NCI-H187 treated with DMSO at 0.1 percent for 48 hours (cell line): ENCODE measurements at places on chromosomes 16 and 17.

DNA sequence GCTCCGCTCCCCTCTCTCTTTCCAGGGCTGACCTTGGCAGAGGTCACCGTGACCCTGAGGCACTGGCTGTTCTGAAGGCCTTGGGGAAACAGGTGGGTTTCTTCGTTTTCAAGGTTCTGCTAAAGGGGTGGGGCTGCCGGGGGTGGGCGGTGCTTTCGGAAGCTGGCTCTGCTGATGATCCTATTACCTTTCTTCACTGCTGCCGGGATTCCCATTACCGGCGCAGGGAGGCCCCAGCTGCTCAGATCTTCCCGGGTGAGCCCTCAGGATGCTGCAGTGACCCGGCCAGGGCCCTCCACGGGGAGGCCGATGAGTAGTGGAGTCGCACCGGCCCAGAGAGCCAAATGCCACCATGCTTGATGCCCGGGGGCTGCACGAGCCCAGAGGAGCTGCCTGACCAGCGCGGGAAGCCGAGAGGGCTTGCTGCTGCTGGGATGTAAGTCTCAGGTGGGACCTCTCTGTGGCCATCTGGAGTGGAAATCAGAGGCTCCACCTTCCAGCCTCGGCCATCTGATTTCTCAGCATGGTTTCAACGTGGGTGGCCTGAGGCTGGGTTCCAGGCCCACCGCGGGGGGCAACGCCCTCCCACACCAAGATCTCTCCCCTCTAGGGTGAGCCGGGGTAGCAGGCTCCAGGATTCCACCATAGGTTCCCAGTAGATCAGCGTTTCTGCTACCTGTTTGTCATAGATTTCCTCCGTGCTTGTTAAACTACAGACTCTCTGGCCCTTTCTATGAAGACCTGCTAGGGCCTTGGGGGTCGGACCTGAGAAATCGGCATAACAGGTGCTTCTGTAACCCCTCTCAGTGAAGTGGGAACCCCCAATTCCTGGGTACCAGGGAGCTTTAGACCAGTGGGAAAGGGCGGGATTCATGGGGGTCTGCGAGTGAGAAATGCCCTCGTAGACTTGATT, 21.6 kb upstream of the ADCY7 start:
- no peak for DNase-seq

- DNase-seq = no peak
Measured at GRCh38 chr17:82314012-82314726, 3.2 kb downstream of the CD7 start.

- no peak for DNase-seq
Measured at GRCh38 chr17:61410141-61411010, 10.7 kb downstream of the TBX2 start.

DNA sequence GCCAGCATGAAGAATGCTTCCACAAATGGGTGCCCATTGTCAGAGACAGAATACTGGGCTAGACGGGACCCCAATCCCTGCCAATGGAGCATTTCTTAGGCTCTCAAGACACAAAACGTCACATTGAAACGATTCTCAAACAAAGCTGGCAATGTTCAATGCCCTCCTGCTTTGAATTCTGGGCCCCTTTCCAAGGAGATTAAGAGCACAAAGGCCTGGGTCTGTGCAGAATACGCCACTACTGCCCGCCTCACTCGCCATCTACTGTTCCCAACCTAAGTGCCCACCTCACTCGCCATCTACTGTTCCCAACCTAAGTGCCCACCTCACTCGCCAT, 9.7 kb downstream of the CFAP20 start:
- no peak for DNase-seq

- DNase-seq = peak; percentile 50
Measured at GRCh38 chr17:82559566-82560251, 40.2 kb downstream of the FOXK2 start.

GRCh38 chr16:84295203-84295860, 654 bp downstream of the WFDC1 start:
- DNase-seq = no peak

- no peak for DNase-seq
Measured at GRCh38 chr16:57611706-57612105, 16.7 kb upstream of the ADGRG1 start.

DNA sequence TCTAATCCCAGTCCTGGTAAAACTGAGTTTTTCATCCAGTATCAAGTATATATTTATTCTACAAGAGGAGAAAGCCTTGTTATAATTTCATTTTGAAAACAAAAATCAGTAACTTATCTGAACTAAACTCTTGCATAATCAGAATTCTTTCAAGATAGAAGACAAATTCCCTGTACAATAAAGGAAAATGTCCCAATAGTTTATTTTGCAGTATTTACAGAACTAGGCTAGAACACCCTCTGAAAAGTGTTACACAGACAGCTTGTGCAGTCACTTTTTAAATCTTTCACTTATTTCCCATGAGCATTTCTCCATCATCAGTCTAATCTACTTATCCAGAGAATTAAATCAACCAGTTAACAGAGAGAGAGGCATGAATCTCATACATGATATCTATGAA, 48.5 kb downstream of the SPOP start:
- no peak for DNase-seq

- no peak for DNase-seq
Measured at GRCh38 chr17:79607940-79608623, 2.8 kb downstream of the RBFOX3 start.

DNA sequence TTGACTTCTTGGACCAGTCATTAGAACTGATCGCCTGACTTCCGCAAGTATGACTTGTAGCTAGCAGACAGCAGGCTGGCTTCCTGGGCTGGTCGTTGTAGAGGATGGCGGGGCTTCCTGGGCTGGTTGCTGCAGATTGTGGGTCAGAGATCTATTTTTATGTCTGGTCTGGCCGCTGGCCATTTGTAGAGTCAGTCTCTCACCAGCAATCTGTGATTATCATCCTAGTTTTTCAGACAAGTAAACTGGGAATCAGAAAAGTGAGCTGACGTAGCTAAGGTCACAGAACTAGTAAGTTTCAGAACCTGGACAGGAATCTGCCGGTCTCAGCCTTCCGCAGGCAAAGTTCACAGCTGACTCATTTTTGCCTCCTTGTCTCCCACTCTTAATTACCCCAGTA, 19.1 kb downstream of the GPR142 start:
- no peak for DNase-seq

DNA sequence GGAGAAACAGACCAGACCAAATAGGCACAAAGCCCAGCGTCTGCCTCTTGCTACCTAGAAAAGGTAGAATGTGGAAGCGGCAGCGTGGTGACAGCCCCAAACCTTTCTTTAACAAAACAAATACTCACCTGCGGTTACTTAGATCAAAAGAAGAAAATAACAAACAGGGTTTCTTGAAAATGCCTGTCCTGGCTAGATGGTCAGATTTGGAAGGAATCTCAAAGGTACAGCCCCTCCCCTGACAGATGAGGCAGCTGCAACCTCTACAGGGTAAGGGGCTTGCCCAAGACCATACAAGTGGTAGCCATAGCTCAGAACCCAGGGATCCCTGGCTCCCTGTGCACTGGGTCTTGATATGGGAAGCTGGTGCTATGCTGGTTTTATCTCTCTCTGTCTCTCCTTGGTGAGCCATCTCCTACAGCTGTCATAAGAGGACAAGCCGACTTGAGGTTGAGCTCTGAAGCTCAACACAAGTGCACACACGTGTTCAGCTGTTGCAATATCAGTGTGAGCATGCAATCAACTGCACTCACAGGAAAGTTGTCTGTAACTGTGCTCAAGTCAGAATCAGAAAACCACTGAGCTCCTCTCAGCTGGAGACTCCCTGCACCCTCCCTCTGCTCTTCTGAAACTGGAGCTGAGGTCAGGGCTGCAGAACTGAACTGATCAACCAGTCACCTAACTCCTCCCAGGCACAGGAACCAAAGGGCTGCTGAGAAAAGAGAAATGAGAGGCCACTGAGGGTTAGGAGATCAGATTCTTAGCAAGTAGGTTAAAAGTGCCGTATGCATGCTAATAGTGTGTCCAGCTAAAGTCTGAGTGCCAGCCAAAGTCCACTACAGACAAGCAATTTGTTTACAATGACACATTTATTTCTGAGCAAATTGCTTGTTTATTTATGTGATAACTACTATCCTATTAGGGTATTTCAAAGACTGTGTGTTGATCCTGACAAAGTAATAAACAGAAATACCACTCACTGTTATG, 6.1 kb upstream of the RNF157 start:
- DNase-seq = no peak

- DNase-seq = no peak
Measured at GRCh38 chr16:87582216-87582965, 19.9 kb upstream of the JPH3 start.

- no peak for DNase-seq
Measured at GRCh38 chr16:66881014-66881417, 701 bp downstream of the PDP2 start.

DNA sequence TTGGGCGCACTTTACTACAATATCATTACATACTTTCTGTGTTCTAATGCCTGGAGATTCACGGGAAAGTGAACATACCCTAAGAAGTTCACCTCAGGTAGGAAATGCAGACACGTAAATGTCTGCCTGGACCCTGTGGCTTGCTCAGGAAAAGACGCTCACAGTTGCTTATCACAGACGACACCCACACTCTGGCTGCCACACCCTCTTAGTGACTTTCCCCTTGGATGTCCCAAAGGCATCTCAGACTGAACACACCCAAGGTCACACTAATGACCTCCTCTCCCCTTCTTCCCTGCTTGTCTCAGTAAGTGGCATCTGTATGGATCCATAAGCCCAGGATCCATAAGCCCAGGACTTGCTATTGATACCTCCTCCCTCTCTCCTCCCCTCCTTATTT, 32.6 kb downstream of the CDRT15 start:
- DNase-seq = no peak

DNA sequence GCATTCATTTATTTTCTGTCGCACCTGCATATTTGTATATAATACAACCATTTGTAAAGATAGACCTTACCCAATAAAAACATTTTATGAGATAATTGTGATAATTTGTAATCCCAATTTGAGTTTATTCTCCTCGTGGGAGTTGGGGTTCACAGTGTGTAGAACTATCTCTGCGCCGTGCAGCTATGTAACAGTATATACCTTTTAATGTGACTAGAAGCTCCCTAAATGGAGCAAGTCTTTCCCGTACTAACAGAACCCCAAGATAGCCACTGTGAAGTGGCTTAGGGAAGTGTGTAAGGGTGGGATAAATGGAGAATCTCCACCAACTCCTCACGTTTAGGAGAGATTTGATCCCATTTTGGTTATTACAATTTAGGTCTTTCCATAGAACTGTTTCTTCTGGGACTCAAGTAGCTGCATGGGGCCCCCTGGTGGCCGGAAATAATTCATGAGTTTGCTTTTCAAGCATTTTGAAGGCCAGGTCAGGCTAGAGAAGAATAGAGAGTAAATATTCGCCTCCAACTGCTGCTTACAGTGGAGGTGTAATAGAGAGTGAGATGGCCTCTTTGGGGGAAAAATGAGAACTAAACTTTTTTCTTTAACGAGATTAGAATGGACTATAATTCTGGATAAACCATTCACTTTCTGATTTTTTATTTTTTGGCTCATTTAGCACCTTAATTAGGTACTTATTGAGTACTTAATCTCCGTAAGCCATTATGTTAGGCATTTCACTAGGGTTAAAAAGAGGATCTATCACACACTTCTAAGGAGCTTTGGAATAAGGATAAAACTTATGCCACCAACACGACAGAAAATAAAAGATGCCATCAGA, 4.5 kb downstream of the TMEM100 start:
- DNase-seq = peak; percentile 7

DNA sequence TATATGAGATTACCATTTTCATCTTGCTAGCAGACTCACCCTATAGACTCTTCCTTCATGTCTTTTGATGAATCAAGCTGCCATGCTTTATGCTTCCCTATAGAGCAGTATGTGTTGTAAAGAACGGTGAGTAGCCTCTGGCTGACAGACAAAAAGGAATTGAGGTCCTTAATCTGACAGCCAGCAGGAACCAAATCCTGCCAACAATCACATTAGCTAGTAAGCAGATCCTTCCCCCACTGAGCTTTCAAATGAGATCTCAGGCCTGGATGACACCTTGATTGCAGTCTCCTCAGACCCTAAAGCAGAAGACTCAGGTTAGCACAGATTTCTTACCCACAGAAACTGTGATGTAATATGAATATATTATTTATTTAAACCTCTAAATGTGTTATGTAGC, 577.0 kb downstream of the CDH11 start:
- DNase-seq = no peak

DNA sequence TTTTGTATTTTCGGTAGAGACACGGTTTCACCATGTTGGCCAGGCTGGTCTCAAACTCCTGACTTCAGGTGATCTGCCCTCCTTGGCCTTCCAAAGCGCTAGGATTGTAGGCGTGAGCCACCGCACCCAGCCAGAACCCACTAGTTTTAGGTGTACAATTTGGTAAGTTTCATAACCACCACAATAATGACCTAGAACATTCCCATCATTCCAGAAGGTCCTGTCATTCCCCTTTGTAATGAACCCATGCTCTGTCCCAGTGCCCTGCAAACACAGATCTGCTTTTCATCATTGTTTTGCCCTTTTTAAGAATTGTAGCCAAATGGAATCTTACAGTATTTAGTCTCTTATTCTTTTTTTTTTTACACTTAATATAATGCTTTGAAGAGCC, 35.6 kb upstream of the IRF8 start:
- no peak for DNase-seq

DNA sequence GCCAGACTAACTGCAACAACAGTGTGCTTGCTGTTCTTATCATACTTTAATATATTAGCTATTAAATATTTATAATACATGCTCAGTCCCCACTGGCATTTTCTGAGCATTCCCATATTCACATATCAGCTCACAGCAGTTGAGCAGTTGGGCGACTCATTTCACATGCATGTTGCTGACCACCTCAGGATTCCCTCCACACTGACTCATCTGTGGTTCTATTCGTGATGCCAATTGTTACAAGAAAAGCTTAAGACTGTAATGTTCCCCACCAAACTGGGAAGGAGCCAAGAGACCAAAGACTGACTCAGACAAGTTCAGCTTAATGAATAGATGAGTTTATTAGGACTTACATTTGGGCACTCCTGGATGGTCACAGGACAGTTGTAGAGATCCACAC, 100.3 kb upstream of the KIF2B start:
- no peak for DNase-seq
